MCF 10A (cell line): ENCODE measurements at places on chromosomes 7 and 10. TPM values are rescaled to one million over a fixed set of nuclear protein-coding genes. Genes with fewer than 3 reads are reported as not detected.
A peak's percentile ranks its signal among the peaks of the same experiment; 100 is the strongest.

DNA sequence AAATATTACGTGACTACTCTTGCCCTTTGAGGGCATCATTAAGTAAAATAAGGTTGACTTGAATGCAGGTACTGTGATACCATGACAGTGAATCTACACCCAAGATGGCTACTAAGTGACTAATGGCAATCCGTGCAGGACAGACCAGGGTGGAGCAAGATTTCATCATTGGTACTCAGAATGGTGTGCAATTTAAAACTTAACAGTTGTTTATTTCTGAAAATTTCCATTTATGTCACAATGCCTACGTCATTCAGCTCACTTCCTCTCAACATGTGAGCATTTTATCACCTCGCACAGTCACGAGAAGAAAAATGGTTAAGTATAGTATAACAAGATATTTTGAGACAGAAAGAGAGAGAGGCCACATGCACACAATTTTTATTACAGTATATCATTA, 50.3 kb upstream of the MET start:
- DNase-seq = no peak

- DNase-seq = peak; percentile 24
Observed at GRCh38 chr10:92897916-92898315, 49.6 kb downstream of the EXOC6 start.

- no peak for DNase-seq
Observed at GRCh38 chr10:4653160-4653559, 172.8 kb upstream of the AKR1E2 start.

GRCh38 chr7:27097686-27098577, 2.1 kb upstream of the HOXA1 start:
- peak; percentile 59 for DNase-seq

CDK1 gene
- 37.4 and 48.8 TPM in 2 replicates for total RNA-seq

ASB10 gene
- not detected in 2 replicates for total RNA-seq

DNA sequence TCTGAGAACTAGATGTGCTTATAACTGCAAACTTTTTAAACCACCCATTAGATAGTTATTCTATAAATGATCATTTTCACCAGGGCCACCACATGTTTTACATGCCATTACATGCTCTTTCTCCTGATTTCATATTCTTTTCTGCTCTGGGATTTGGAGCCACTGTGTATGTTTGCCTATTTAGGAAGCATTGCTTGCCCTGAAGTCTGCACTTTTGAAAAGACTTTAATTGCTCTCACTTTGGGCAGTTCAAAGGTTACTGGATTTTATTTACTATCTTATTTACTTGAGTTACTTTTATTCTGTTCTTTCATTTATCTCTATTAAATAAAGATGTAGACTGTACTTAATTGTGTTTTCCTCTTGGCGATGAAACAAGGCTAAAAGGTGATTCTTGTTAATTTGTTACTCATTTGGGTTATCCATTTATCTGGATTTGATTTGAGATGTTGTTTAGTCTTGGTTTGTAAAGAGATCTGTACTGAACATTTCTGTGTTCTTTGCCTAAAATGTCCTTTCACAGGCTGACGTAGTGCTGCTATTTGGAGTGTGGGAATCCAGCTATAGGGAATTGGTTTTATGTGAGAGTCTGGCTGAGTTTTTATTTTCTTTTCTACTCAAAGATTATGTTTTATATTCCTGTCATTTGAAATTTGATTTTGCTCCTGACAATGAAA, 88.8 kb downstream of the SUGCT start:
- DNase-seq = no peak

RBP4 gene
- total RNA-seq = not detected in 2 replicates

AKR1D1 gene
- total RNA-seq = not detected in 2 replicates

SLC29A4 gene
- total RNA-seq = 0.56 and 0.96 TPM in 2 replicates

- no peak for DNase-seq
Observed at GRCh38 chr7:41297166-41297565, 405.7 kb downstream of the INHBA start.

- no peak for DNase-seq
Observed at GRCh38 chr10:53990799-53991238, 810.2 kb downstream of the PCDH15 start.

ITIH2 gene
- total RNA-seq = not detected in 2 replicates

- no peak for DNase-seq
Observed at GRCh38 chr10:13915710-13916109, 328.9 kb downstream of the PRPF18 start.

DNA sequence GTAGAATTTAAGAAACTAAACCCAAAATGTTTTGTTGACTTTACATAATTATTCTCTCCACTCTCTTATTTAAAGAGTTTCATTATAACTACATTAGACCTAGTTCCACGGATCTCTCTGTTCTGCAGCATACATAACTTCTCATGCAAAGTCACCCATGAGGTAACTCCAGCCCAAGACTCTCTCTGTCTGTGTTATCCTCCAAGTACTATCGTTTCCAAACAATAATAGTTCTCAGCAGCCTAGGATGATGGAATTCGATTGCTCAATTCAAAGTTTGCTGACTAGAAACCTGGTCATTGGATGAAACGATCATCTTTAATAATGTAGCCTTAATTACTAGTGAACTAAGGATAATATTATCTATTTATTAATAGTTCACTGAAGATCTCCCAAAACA, 203.1 kb upstream of the PTN start:
- DNase-seq = no peak

DNA sequence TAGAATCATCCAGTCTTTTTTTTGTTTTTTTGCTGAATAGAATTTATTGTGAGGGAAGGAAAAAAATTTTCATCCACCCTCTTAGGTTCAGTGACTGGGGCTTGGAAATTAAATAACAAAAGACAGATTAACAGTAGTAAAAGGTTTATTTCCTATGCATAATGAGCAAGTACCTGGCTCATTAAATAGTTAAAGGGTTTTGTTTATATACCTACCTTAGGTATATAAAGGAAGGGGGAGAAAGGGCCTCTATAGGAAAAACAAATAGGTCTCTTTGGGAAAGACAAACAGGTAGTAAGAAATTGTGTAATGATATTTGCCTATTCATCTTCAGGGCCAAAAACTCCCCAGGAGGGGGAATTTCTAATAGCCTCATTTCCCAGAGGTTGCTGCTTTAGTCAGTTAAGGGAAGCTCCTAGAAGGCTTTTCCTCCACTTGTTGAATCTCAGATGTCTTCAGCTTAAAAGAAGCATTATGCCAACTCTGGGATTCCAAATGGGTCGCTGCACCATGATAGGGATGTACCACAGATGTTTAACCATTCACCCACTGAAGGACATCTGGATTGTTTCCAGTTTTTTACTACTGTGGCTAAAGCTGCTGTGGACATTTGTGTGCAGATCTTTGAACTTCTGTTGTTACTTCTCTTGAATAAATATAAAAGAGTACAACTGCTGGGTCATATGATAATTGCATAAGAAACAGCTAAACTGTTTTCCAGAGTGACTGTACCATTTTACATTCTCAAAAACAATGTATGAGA, 11.3 kb downstream of the ACADSB start:
- no peak for DNase-seq

KMT2C gene
- total RNA-seq = 47.6 and 54.6 TPM in 2 replicates

- no peak for DNase-seq
Observed at GRCh38 chr10:21368022-21368582, 157.4 kb downstream of the SKIDA1 start.

C10orf95 gene
- total RNA-seq = 0.49 and 0.63 TPM in 2 replicates

DNA sequence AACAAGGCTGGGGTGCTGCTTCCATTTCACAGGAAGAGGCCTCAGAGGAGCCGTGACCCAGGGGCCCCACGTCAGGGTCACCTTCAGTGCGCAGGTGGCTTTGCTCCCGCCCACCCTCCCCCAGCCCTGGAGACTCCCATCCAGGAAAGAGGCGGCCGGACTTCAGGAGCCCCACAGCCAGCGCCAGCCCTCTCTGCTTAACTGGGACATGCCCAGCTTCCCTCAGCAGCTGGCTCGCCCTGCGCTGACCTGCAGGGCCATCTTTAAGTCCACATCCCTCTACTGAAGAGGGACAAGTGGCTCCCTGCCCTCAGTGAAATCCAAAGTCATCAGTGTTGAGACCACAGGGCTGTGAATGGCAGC, 141.9 kb upstream of the PPP2R2D start:
- no peak for DNase-seq

DNA sequence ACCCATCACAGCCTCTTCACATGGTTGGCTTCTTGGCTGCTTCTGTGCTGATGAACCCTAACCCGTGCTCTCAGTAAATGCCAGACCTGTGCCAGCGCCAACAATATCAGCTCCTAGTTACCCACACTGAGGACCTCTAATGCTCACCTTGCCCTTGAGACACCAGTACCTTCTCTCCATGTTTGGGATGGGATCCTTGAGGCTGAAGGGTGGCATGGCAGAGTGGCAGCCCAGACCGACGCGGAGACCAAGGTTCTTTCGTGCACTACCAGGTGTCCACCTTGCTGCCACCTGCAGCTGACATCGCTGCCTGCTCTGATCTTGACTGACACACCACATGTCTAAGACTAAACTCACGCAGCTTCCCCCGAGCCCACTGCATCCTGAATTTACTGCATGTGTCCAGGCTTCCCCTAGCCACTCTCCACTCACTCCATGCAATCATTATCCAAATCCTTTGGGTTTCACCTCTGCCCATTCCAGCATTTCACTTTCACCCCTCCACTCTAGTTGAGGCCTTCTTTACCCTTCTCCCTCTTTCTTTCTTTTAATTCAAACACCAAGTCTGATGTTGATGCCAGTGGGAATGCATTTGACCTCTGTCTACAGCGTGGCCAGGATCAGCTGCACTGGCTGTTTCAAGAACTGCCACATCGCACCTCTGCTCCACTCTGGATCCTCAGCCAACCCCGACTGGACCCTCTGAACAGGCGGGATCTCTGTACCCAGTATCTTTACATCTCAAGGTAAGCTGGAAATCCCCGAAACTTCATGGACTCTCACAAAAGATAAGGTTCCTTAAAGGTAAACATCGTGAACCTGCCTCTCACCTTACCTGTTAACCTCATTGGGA, 294.9 kb downstream of the GLRX3 start:
- no peak for DNase-seq

DNA sequence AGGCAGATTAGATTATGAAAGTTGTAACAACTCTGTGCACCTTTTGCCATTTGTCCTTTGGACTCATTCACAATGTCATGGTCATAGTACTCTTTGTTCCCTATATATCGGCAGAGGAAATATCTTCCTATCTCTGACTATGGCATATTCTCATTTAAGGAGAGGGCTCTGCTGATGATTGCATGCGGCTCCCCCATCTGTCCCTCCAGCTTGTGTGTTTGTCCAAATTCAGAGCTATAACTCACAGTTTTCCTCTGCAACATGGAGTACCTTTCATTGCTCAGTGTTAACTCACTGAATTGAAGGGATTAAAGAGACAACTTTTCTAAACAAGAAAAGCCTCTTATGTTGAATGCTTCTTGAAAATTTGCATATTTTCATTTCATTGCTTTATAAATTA, 145.5 kb downstream of the OTUD1 start:
- no peak for DNase-seq
